ENCODE measurements at places on chromosomes 7 and 10. TPM values are rescaled to one million over a fixed set of nuclear protein-coding genes. Genes with fewer than 3 reads are reported as not detected.

Gene TAF3
- total RNA-seq: 20.2 TPM

Gene MMRN2
- 24.6 TPM for total RNA-seq

Gene TMEM130
- 0.36 TPM for total RNA-seq

Gene PPP1R17
- not detected for total RNA-seq

Gene AASS
- total RNA-seq: 21.6 TPM

Gene LEP
- not detected for total RNA-seq

Gene GPNMB
- 10.0 TPM for total RNA-seq

Gene TUBB8
- not detected for total RNA-seq

Gene PRRT4
- total RNA-seq: 0.05 TPM

Gene EXOC6
- 13.5 TPM for total RNA-seq

Gene GRM8
- 3.7 TPM for total RNA-seq

Gene ZNF365
- 0.55 TPM for total RNA-seq

Gene ZWINT
- 20.3 TPM for total RNA-seq

Gene GARIN1A
- 0.18 TPM for total RNA-seq

Gene SLC26A3
- 3.3 TPM for total RNA-seq

Gene PNLIPRP3
- 0.14 TPM for total RNA-seq

Gene CDC123
- total RNA-seq: 52.4 TPM

Gene LAMB1
- total RNA-seq: 64.1 TPM

Gene CPA1
- 0.14 TPM for total RNA-seq

Gene ASZ1
- not detected for total RNA-seq

Gene CLCN1
- total RNA-seq: 0.23 TPM

Gene AEBP1
- 219 TPM for total RNA-seq

Gene PKD1L1
- 40.9 TPM for total RNA-seq

Gene CNTNAP2
- total RNA-seq: 10.6 TPM

Gene MYOZ1
- total RNA-seq: 3.3 TPM

Gene GCK
- total RNA-seq: 2.7 TPM

Gene TRIP6
- 113 TPM for total RNA-seq

Gene TMEM236
- 0.45 TPM for total RNA-seq

Gene MRC1
- 3.1 TPM for total RNA-seq

Gene SNX10
- total RNA-seq: 4.7 TPM

Data from prostate gland (tissue), 2 donors.